ENCODE measurements at places on chromosomes 1 and 21.

- DNase-seq = no peak
Measured at GRCh38 chr1:118989006-118989815, 1.1 kb upstream of the TBX15 start.

DNA sequence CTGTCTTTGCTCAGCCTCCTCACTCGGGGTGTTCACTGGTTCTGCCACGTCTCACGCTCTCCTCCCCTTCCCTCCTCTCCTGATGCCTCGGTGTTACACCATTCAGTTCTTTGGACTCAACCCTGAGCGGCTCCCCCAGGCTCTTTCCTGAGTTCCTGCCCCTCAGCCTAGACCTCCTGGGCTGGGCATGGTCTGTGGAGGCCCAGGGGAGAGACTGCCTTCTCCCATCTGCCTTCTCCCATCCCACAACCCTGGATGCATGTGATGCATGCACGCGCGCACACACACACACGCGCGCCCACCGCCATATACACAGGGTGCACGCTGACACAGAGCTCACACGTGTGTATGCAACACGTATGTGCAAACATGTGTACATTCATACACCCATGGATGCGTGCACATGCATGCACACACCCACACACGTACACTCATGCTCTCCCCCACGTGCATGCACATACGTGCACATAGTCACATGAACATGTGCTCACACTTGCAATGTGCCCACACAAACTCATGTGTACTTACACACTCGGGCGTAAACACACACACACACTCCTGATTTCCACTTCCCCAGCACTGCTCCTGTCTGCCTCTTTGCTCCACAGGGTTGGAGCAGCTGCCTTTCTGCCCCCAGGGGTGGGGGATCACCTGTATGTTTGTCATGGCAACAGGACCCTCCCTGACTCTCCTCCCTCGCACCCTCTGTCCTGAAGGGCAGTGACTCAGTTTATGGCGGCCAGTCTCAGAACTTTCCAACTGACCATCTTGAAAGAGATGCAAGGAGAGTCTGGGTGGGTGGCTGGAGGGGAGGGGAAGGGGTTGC, 59.0 kb downstream of the HUNK start:
- DNase-seq = no peak

- no peak for DNase-seq
Measured at GRCh38 chr1:12435639-12436344, 182.2 kb downstream of the DHRS3 start.

- DNase-seq = no peak
Measured at GRCh38 chr1:233695901-233696300, 82.0 kb downstream of the KCNK1 start.

- no peak for DNase-seq
Measured at GRCh38 chr1:167088746-167089417, 1.3 kb downstream of the GPA33 start.

DNA sequence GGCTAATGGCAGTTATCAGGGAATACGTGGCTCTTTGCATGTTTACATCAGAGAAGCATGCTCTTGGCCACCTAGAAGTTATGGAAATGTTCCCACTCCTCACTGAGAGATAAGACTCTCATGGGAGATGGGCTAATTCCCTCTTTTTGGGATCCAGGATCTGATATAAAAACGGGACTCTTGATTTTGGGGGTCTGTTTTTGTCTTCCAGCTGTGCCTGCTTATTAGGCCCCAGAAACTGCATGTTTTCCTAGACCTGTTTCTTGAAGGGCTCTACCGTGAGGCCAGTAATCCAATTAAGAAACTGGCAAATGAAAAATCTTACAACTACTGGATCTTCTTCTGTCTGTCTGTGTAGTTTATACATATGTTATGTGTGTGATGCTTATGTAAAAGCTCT, 47.0 kb upstream of the PTCH2 start:
- no peak for DNase-seq

Measured in T-helper 9 cell (primary cell).